Dermis blood vessel endothelial cell (primary cell): ENCODE measurements at places on chromosomes 5 and 9. TPM values are rescaled to one million over a fixed set of nuclear protein-coding genes. Genes with fewer than 3 reads are reported as not detected.
A peak's percentile ranks its signal among the peaks of the same experiment; 100 is the strongest.

The PRDM12 gene
- not detected in 2 replicates for total RNA-seq

- no peak for DNase-seq
Measured at GRCh38 chr5:133506181-133506580, 106.2 kb downstream of the FSTL4 start.

The PDZD2 gene
- 2.6 and 6.6 TPM in 2 replicates for total RNA-seq

The PCDHGB5 gene
- 11.9 and 16.7 TPM in 2 replicates for total RNA-seq

- DNase-seq, result no peak
Measured at GRCh38 chr5:143304836-143305475, 98.5 kb downstream of the NR3C1 start.

- no peak for DNase-seq
Measured at GRCh38 chr5:33068786-33069185, 357.7 kb downstream of the NPR3 start.

GRCh38 chr5:14728459-14728938, 64.0 kb downstream of the OTULIN start:
- peak; percentile 27 for DNase-seq
